Activated CD8-positive, alpha-beta T cell treated with anti-CD3 and anti-CD28 coated beads, Interleukin-2, amount 10 ng/mL, durations not matched to agents 7 days and 5 days (primary cell): ENCODE measurements at places on chromosomes 11 and 22. TPM values are rescaled to one million over a fixed set of nuclear protein-coding genes. Genes with fewer than 3 reads are reported as not detected.

DNA sequence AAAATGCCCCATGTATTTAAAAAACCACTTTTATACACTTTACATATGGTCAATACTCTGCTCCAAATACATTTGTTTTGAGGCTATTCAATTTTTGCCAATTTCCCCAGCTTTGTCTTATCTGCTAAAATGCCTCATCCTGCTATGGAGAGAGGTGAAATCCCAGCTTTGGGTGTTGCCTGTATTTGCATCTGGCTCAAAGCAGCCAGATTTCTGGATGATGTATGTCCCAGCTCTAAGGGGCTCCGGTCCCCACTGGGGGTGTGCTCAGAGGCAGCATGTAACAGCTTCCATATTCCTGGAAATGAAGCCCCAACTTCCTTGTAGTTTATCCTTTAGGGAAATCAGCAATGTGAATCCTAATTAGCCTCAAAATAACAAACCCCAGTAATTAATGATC lies 59.5 kb downstream of the WT1 start:
- DNase-seq = no peak

DNA sequence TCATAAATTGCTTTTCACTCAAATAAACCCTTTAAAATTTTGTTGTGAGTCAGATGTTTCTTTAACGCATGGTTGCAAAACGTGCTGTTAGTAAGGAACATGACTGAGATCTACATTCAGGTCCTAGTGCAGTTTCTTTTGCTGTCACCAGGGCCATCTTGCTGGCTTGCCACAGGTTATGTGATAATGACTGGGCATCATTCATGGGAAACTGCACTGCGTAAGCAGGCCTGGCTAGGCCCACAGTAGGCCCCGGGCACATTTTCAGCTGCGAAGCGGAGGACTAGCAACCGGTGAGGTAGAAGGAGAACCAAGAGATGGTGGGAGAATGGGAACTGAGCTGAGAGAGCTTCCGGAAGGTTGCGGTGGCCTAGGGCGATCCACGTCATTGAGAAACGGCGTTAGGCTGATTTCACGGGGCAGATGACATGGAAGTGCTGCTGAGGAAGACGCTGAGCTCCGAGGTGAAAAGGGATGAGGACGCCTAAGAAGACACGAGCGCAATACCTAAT lies 3.2 kb upstream of the KLHDC7B start:
- DNase-seq = no peak

DNA sequence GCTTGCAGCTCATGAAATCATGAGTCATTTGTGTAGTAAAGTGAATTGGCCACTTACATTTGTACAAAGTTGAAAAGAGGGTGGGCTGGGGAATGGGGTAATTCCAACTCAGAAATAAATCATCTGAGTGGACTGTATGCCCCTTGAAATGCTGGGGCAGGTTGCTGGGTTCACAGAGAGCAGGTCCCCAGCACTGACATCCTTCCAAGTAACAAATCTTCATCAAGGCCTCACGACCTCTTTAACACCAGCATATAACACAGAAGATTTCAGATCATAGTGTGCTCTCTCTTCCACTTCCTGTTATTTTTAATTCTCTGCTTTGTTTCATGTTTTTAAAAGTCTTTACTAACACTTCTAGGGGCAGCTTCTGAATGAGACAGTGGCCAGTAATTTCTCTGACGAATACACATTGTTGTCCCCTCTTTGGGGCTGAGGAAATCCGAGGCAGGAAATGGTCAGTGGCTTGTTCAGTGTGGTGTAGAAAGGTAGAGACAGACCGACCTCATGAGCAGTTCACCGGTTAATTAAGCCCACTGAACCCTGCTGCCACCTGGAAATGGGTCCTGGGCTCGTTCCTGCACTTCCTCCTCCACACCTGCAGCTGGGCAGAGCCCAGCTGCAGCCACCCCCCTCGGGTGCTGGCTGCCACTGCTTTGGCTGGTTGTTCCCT lies 127.7 kb downstream of the MAML2 start:
- peak; percentile 67 for DNase-seq

DNA sequence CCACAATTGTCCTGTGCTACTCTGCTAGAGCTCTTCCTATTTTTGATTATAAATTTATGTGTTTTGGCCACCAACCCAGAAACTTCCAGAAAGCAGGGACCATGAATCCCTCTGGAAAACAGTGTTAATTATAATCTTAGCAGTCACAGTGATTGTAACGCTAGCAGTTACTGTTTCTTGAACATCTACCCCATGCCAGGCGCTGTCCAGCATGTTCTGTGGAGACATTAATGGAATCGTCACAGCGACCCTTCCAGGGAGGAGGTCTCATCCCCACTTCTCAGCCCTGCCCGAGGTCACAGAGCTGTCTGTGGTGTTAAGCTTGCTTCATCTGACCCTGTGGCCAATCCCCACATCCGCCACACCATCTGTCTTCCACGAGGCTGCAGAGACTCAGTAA lies 13.9 kb upstream of the PNPLA5 start:
- no peak for DNase-seq

- DNase-seq = no peak
These were observed 655.7 kb upstream of the KIRREL3 start for GRCh38 chr11:127656116-127656836.

DNA sequence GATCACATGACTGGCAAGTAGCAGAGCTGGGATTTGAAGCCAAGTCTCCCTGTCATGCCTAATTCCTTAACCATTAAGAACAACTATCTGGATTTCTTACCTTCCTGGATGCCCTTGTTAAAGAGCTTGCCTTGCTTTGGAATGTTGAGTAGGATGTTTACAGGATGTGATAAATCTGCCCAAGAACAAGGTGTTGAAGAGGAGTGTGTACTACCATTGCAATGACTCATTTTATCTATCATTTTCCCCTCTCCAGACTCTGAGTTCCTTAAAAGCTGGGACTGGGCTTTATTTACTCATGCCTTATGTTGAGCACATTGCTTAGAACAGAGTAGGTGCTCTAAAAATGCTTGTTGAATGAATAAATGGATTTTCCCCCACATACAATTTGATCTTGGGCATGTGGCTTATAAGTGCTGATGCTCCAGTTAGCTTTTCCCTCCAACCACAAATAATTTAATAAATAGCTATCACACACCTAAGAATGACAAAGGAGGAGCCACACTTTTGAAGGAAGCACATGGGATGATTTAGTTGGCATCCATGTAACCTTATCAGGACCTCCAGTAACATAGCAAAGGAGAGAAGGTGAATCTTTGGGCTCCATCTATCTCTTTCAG lies 268.6 kb upstream of the SESN3 start:
- no peak for DNase-seq

- no peak for DNase-seq
These were observed 1.7 kb upstream of the CALCB start for GRCh38 chr11:15071556-15072255.

DNA sequence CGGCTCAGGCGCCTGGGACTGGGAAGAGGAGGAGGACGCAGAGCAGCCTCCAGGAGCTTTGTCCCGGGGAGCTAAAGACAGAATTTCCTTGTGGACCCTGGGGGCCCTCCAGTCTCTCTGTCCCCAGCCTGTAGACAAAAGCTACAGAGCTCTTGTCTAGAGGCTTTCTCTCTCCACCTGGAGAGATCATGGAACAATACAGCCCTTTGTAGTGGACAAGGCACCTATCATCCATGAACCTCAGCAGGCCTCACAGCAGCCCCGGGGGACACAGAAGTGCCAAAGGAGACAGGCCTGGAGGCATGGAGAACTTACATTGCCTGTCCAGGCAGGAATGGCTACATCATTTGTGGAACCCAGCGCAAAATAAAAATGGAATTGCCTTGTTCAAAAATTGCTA lies 55.7 kb upstream of the TTLL12 start:
- DNase-seq = no peak

GRCh38 chr22:49206281-49206680 lies 621.4 kb downstream of the BRD1 start:
- DNase-seq = no peak

- DNase-seq = no peak
These were observed 274.2 kb downstream of the CASP12 start for GRCh38 chr11:104624021-104624420.

- DNase-seq = no peak
These were observed 33.9 kb upstream of the MN1 start for GRCh38 chr22:27835446-27835845.

- DNase-seq = no peak
These were observed 3.8 kb upstream of the OR10A5 start for GRCh38 chr11:6841694-6842093.

GRCh38 chr11:126090452-126090851 lies 27.8 kb upstream of the CDON start:
- DNase-seq = no peak

GRCh38 chr11:19777377-19778102 lies 64.9 kb downstream of the NAV2 start:
- no peak for DNase-seq

DNA sequence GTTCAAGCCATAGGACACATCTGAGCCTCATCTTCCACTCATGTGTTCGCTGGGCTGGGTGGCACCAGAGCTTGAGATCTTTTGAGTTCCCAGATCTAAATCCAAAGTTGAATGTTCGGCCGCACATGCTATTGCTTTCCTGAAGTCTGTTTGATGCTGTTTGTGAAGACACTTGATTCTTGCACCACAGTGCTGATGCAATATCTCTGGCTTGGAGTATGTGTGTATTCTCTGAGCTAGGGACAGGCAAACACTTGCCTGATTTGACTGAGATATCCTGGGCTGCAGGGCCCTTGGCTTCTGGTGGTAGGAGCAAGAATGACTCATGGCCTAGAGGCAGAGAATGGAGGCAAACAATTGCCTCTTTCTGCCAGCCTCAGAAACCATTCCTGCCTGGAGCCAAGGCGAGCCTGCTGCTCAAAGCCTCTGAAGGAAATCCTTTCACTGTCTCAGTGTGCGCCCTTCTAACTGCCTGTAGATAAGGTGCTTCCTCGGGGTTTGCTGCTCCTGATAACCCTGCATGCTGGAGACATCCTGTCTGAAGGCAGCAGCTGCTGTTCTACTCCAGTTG lies 73.0 kb downstream of the CYB5R2 start:
- DNase-seq = no peak

GRCh38 chr11:13297917-13298356 lies 20.3 kb downstream of the BMAL1 start:
- DNase-seq = peak; percentile 79

TRIM29 gene
- total RNA-seq = not detected

ZNF408 gene
- 15.8 TPM for total RNA-seq

FOLH1 gene
- total RNA-seq = not detected

CBLIF gene
- not detected for total RNA-seq

FGF19 gene
- not detected for total RNA-seq

APBB1 gene
- 52.4 TPM for total RNA-seq

SLC15A3 gene
- total RNA-seq = 2.0 TPM
